Stimulated activated CD8-positive, alpha-beta memory T cell treated with anti-CD3 and anti-CD28 coated beads, Interleukin-2, amount 100 ng/mL, for 1 hour (primary cell): ENCODE measurements at places on chromosomes 12 and 14.

DNA sequence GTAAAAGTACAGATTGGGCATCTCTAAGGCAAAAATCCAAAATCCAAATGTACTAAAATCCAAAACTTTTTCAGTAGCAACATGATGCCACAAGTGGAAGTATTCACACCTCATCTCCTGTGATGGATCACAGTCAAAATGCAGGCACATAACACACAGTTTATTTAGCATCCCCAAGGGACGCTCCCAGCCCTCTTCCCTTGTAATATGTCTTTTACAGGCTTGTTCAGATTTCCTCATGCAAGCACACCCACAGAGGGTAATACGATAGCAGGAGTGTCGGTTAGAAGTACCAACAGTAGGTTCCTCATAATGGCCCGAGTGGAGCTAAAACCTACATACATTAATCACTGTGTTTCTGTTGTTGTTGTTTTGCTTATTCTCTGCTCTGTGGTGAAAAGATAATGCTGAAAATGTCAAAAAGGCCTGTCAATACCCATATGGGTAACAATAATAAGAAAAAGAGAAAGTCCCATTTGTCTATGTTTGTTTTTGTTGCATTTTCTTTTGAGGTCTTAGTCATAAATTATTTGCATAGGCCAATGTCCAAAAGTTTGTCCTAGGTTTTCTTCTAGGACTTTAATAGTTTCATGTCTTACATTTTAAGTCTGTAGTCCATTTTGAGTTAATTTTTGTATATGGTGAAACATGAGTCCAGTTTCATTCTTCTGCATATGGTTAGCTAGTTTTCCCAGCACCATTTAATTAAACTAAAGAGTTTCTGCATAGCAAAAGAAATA, 133.1 kb downstream of the LRIG3 start:
- DNase-seq: no peak

- no peak for DNase-seq
These were observed 4.1 kb downstream of the NINJ2 start for GRCh38 chr12:659090-659683.

DNA sequence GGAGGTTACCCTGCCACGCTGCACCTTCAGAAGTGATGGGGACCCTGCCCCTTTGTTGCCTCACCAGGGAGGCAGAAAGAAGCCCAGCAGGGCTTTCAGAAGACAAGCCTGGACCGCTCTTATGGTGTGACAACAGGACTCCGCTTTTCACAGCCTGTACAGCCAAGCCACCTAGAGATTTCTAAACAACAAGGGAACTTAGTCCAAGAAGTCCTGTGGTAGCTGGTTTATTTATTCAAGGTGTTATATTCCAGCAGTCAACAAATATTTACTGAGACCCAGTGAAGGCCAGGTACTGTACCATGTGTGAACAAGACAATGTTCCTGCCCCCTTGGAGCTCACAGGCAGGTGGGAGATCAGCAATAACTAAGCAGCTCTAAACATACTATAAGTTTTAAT, 4.0 kb upstream of the TMEM229B start:
- DNase-seq: no peak

DNA sequence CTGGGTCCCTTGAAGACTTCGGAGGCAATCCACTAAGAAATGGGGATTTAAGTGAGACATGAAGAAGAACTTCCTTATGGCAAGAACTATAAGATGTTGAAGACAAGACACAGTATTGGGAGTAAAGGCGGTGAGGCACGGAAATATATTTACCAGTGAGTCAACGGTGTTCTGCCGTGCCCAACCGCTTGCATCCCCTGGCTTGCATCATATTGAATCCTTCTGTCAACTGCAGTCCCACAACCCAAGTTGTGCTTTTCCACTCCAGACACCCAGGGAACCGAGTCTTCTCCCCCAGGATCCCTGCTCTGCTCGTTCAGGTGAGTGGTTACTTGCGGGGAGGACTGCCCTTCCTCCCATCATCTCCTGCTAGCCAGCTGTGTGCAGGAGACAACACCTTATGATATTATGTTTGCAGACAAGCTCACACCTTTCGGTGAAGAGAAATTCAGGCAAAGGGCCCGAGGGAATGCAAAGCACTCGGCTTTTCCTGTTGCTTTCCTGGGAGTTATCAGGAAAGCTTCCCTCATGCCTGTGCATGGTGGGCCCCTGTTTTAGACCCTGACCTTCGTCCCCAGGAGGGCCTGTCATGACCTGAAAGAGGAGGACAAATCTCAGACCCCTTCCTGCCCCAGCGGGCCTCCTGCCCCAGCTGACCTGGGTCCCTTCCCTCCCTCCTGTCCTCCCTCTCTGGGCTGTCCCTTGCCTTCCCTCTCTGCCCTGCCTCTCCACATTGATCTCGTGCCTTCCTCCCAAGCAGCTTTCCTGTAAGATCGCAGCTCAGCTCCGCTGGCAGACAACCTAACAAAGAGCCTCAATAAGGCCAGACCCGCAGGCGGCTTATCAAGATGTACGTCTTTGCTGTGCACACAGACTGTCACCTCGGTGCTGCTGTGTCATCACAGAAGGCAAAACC, 4.3 kb upstream of the LRTM2 start:
- no peak for DNase-seq

DNA sequence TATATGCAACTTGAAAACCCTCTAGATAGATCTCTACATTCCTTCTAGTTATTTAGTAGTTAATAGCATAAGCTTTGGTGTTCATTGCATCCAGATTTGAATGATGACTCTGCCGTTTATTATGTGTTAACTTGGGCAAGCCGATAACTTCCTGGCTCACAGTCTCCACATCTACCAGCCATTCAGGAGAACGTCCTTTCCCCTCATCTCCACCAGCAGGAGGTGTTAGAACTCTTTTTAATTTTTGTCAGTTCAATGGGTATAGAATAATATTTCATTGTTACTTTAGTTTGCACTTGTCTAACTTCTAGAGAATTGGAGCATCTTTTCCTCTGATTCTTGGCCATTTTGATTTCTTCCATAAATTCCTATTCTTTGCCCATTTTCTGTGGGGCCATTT, 30.0 kb upstream of the WSCD2 start:
- DNase-seq: no peak

GRCh38 chr12:23008623-23009022, 383.7 kb downstream of the ETNK1 start:
- no peak for DNase-seq

DNA sequence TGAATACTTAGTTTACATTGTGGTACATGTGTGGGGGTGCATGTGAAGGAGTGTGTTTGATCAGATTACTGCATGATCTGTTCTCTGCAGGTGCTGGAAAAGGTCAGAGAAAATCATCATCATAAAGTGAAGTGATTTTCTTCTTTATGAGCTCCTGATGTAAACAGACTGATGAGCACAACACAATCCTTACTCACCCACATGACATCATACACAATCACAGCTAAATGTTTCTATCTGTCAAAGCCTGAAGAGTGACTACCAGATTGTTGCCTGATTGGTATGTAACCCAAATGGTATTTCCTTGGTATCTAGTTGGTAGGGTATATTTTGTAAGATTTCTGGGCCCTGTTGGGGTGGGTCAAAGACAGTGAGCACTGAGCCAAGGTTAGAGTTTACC, 270.8 kb downstream of the FOXG1 start:
- no peak for DNase-seq

DNA sequence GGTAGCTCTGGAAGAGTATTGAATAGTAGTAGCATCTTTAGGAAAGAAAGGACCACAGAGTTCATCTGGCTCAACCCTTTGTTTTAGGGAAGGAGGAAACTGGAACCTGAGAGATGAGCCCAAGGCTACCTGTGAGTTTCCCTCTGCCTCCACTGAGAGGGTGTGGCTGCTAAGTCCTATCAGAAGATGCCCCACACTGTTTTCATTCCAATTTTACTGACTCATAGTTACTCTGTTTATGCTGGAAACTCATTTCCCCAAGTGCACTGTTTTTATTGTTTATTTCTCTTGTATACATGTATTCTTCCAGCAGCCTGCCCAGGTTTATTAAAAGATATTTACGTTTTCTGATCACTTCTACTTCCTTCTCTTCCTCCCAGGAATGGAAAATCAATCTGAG, 127.4 kb upstream of the ARHGAP5 start:
- DNase-seq: no peak

- no peak for DNase-seq
These were observed 268.2 kb downstream of the SNAPC1 start for GRCh38 chr14:62030387-62030786.

- no peak for DNase-seq
These were observed 144.3 kb upstream of the FKBP4 start for GRCh38 chr12:2650261-2651067.

- DNase-seq: no peak
These were observed 828.3 kb downstream of the VRK1 start for GRCh38 chr14:97625477-97625876.

- no peak for DNase-seq
These were observed 128.5 kb downstream of the ETV6 start for GRCh38 chr12:11777962-11778361.

DNA sequence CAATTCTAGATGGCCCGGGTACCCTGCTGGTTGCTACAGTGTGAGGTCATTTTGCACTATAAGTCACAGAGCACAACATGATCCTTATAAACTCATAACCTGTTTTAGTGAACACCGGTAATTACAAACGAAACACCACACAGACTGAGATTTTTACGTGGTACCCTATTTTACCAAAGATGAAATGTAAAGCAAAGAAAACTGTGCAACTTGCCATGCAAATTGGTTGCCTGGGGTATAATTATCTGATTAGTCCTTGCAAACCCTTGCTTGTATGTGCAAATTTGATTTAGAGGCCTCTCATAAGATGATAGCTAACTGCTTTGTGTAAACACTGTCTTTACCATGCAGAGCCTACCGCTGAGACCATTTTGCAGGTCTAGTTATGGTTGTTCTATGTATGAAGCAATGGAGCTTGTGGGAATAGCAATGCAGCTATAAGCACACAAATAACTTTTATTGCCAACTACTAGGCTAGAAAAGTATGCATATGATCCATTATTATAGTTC, 372.1 kb upstream of the FAR2 start:
- DNase-seq: no peak

DNA sequence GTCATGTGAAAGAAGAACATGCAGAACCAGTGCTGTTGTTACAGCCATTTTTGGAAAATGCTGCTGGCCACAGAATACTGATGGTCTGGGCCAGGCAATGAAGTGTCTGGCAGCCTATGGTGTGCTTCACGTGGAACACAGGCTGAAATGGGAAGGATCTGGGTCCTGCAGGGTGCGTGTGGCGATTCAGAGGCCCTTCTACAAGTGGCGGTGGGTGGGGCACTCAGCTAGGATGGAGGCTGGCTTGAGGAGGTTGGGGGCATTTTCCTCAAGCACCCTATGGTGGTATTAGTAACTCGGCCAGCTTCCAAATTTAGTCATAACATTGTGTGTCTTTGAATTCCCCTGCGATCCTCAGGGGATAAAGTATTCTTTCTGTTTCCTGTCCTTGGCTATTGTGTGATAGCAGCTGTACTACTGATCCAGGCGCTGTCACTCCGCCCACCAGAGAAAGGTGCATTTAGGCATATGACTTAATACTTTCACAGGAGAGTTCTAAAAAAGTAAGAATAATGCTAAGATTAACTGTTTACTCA, 9.2 kb upstream of the RAD52 start:
- DNase-seq: no peak

DNA sequence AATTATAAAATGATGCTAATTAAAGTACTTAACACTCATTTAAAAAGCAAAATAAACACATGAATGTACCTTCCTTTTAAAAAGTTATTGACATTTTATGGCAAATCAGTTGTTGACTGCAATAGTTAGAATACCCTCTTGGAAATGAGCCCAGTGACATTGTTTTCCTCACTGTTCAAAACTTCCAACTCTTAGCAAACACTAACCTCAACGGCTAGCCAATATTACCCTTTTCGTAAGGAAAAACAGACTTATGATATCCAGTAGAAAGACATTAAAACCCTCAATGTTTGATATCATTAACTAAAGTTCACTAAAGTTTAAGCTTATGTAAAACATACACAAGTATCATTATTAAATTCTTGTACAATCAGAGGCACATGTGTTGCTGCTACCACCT, 83.6 kb downstream of the EPS8 start:
- DNase-seq: no peak

DNA sequence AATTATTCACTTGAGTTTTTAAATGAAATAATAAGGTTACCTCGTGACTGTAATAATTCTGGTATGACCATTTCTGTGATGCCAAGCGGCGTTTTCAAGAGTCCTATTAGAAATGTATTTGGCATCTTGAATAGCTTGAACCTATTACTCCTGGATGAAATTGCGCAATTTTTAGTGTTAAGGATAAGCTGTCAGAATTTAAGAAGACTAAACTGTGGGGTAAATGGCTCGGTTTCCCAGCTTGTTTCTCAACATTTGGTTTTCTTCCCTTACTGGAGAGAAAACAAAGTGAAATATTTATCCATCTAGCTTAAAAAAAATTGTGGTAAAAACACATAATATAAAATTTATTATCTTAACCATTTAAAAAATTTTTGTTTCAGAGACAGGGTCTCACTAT, 26.8 kb downstream of the PCNX1 start:
- no peak for DNase-seq

DNA sequence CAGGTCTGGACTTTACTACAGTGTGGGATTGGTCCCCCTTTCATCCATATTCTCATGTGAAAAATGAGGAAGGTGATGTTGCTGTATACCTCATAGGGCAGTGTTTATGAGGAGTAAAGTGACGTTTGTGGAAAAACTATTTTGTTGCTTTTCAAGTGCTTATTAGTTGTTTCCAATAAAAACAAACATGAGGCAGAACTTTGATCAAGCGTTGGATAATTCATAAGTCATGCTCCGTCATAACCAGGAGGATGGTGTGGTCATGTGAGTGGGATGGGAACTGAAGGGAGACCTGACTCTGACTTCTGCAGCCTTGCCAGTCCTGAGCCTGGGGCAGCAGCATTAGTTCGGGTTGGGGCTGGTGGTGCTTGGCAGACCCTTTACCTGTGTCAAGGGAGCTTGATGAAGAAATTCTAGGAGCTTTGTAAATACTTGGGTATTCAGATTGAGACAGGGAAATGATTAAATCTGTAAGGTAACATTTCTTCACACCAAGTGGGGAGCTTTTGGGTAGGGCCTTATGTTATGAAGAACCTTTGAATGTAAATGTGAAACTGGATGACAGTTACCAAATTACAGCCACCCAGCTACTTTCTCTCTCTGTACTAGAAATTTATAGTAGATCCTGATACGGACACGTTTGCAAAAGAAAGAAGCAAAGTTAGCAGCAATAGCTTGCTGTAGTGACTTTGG, 462.4 kb upstream of the RGS6 start:
- no peak for DNase-seq
